Caco-2 (cell line): ENCODE measurements at places on chromosomes 1 and 21.

- no peak for DNase-seq
- H3K36me3 ChIP-seq, result no peaks in the 10 kb centered on the region
- no peak overlapping the region for H3K4me3 ChIP-seq
These were observed 22.3 kb upstream of the NR5A2 start for GRCh38 chr1:200005165-200005564.

DNA sequence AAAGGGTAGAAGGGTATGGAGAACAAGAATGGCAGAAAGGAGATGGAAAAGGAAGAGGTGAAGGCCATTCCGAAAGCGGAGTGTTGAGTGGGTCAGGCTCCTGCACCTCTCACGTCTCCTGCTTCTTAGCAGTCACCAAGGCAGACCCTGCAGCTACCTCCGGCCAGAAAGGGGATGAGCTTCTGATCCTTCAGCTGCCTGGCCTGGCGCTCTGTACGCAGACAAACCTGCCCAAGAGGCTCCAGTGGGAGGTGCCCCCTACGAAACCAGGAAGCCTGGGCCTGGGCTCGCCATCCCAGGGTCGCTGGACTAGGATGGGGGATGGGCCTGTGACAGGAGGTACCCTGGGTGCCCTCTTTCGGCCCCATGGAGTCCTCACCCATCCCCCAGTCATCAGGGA lies 3.0 kb downstream of the GPR61 start:
- no peak overlapping the region for H3K27ac ChIP-seq
- H3K27me3 ChIP-seq, result no peaks in the 10 kb centered on the region
- peaks cover 12% of the 10 kb centered on the region for H3K4me1 ChIP-seq
- no peaks in the 10 kb centered on the region for H3K36me3 ChIP-seq

DNA sequence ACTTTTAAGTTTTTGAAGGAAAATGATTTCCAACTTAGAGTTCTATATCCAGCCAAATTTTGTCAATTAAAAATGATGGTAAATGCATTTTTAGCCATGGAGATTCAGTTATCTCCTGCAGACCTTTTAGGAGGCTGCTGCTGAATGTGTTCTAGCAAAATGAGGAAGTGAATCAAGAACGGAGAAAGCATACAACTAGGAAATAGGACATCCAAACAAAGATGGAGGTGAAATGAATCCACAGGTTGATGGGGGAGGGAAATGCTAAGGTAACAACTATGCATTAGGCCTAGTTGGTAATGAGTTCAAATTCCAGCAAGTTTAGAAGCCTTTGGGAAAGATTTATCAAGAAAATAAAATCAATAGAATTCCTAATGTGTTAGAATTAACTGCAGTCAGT lies 80.5 kb downstream of the FNBP1L start:
- H3K27me3 ChIP-seq, result no peaks in the 10 kb centered on the region
- DNase-seq, result no peak
- no peaks in the 10 kb centered on the region for H3K36me3 ChIP-seq
- no peak overlapping the region for H3K27ac ChIP-seq

DNA sequence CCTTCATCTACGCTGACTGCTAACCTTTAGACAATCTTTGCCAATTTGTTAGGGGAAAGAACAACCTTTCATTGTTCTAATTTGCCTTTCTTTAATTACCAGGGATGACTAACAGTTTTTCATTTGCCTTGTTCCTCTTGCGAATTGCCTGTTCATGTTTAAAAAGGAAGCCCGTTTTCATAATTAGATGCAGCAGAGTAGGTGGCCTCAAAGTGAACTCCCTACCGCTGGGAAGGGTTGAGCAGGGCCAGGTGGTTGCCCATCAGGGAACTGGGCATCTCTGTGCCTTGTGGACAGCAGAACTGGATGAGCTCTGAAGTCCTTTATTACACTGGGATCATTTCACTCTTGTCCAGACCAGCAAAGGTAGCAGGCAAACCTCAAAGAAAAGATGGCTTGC lies 59.0 kb downstream of the HIVEP3 start:
- no peak overlapping the region for H3K4me3 ChIP-seq
- no peaks in the 10 kb centered on the region for H3K4me1 ChIP-seq
- no peak overlapping the region for H3K27ac ChIP-seq

DNA sequence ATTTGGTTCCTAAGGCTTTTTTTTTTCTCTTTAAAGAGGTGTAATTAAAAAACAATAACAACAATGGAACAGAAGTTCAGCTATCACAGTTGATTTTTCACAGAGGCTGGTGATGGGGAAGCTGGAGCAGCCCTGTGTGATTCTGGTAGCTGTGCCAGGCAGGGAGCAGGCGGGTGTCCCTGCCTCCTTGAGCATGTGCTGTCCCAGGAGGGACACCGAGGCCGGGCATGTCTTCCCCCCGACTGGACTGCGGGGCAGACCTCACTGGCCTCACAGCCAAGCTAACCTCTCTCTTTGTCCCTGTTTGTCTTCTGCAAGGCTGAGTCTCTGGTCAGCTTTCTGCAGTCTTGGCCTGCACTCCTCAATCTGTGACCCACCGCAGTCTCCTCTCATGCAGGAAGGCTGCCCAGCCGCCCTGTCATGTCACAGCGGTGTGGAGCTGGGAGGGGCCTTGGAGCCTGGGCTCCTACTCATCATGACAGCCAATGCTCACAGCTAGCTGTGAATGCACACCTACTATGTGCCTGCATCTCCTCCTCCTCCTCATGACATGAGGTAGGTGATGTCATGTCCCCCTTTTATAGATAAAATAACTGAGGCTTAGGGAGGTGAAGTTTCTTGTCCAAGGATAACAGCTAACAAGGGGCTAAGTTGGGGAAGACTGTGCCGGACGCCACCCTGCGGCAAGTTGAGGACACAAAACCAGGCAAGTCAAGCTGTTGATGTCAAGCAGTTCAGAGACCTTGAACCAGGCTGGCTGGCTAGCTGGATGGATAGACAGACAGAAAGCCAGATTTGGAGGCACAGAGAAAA lies 10.3 kb upstream of the ACTL8 start:
- H3K27ac ChIP-seq, result no peak overlapping the region
- H3K4me3 ChIP-seq, result no peak overlapping the region
- H3K27me3 ChIP-seq, result no peaks in the 10 kb centered on the region
- no peaks in the 10 kb centered on the region for H3K4me1 ChIP-seq
- no peaks in the 10 kb centered on the region for H3K36me3 ChIP-seq
- DNase-seq, result no peak

- peaks cover 5% of the 10 kb centered on the region for H3K4me1 ChIP-seq
- no peaks in the 10 kb centered on the region for H3K27me3 ChIP-seq
- no peaks in the 10 kb centered on the region for H3K36me3 ChIP-seq
- H3K4me3 ChIP-seq, result no peak overlapping the region
- no peak for DNase-seq
These were observed 20.6 kb downstream of the LUZP1 start for GRCh38 chr1:23148084-23148483.

DNA sequence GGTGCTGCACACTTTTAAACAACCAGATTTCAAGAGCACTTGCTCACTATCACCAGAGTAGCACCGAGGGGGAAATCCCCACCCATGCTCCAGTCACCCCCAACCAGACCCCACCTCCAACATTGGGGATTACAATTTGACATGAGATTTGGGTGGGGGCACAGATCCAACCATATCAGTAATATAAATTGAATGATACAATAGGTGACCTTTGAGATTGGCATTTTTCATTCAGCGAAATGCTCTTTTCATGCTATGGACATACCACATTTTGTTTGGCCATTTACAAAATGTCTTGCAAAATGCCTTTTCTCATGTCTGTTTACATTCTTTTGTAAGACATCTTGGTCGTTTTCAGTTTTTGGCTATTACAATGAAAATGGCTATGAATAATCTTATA lies 23.9 kb downstream of the RYR2 start:
- H3K36me3 ChIP-seq, result no peaks in the 10 kb centered on the region
- no peak overlapping the region for H3K4me3 ChIP-seq
- no peak for DNase-seq
- no peak overlapping the region for H3K27ac ChIP-seq
- no peaks in the 10 kb centered on the region for H3K27me3 ChIP-seq

DNA sequence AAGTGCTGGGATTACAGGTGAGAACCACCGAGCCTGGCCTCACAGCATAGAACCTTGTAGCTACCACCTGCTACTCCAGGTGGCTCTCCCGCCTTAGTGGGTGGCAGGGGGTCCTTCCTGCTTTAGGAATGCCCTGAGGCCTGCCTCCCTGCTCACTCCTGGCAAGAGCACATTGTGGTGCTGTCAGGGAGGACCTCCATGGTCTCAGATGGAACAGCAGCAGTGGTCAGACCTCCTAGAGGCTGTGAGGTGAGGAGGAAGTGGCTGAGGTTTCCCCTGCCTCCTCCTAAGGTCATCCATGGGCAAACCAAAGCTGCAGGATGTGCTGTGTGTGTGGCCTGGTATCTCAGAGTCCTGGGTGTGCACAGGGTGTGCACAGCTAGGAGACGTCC lies 6.7 kb downstream of the SOX13 start:
- no peaks in the 10 kb centered on the region; the same call in none of the 2 replicates for H3K36me3 ChIP-seq
- H3K27ac ChIP-seq, result peak overlapping the region; percentile 65
- H3K27me3 ChIP-seq, result no peaks in the 10 kb centered on the region
- no peak overlapping the region for H3K4me3 ChIP-seq

GRCh38 chr1:161076410-161076809 lies 6.7 kb upstream of the ARHGAP30 start:
- H3K4me3 ChIP-seq, result no peak overlapping the region
- no peaks in the 10 kb centered on the region for H3K36me3 ChIP-seq
- no peak overlapping the region for H3K27ac ChIP-seq

DNA sequence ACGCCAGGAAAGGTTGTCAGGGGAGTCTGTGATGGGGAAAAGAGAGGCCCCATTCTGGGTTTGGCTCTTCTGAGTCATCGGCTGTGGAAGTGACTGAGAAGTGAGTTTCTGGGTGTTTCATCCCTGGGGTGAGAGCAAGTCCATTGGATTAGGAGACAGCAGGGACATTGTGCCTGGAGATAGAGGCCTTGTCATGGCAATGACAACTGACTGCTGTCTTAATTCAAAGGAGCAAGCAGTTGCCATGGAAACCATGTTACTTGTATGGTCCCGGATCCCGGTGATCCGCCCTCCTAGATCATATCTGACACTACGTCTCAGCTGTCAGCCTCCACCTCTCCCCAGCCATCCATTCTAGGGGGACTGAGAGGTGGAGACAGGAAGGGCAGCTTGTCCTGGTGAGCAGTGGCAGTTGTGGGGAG lies 34.4 kb downstream of the KIAA0040 start:
- no peak overlapping the region for H3K4me3 ChIP-seq
- peaks cover 2% of the 10 kb centered on the region for H3K36me3 ChIP-seq
- H3K4me1 ChIP-seq, result no peaks in the 10 kb centered on the region; the same call in 1 of the 2 replicates
- DNase-seq, result no peak
- no peaks in the 10 kb centered on the region for H3K27me3 ChIP-seq
- no peak overlapping the region for H3K27ac ChIP-seq

DNA sequence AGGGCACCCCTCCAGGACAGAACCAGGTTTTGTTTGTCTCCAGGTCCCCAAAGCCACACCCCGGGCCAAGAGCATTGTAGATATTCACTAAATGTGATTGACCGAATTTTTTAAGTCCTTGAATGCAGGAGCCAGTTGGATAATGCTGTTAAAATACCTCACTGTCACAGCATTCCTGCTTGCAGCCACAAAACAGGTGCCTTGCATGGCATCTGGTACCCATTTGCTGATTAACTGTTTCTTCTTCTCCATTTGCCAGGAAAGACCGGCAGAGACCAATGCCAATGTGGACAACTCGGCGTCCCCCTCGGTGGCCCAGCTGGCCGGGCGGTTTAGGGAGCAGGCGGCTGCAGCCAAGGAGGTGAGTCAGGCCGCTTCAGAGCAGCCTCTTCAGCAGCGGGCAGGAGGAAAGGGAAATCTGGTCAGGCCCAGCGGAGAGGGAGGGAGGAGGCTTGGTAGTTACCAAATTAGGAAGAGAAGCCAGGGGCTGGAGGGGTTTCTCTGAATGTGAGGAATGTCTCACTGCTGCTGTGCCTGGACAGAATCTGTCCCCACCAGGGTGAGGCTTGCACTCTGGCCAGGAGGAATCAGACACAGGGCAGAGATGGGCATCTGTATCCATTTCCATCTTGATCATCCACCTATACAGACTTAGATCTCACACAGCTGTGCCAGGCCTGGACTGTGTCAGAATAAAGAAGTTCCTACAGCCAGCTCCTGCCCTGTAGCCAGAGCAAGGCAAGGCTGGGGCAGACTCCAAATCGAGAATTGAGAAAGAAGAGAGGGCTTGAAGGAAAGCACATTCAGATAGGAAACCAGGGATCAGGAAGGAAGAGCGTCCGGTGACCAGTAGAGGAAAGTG lies 37.9 kb upstream of the MPZL1 start:
- H3K36me3 ChIP-seq, result no peaks in the 10 kb centered on the region
- no peak for DNase-seq
- H3K27ac ChIP-seq, result no peak overlapping the region
- no peak overlapping the region for H3K4me3 ChIP-seq
- H3K4me1 ChIP-seq, result no peaks in the 10 kb centered on the region
